Lower leg skin (tissue), 4 donors: ENCODE measurements at places on chromosomes 5 and 9.

GRCh38 chr5:107794741-107795140 is 124.0 kb upstream of the EFNA5 start:
- no peak for DNase-seq

- DNase-seq = no peak
Measured at GRCh38 chr5:73437101-73437776, 11.3 kb downstream of the FOXD1 start.

- DNase-seq = no peak
Measured at GRCh38 chr5:87109746-87110145, 157.9 kb upstream of the RASA1 start.

DNA sequence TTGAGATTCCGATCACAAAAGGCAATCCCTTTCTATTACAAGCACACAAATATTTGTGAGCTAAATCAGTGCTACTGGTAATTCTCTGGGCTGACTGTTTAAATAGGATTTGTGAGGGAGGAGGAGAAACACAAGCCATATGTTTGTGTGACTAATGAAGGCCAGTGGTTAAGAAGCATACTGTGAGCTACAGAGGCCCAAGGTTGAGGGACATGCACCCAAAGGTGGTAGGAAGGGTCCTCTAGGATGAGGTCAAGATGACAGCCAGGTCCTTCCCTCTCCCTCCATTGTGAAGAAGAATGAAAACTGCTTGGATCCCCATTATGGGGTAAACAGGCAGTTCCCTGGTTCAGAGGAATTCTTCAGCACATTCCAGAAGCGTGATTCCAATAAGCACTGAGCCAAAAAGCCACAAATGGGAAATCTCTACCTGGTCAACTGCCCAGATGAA is 83.9 kb downstream of the SPOCK1 start:
- DNase-seq = no peak

GRCh38 chr9:115010874-115011273 is 80.5 kb upstream of the TNFSF8 start:
- DNase-seq = no peak

- DNase-seq = no peak
Measured at GRCh38 chr5:6737043-6737941, 24.1 kb downstream of the TENT4A start.
